Mucosa of descending colon (tissue), 3 donors: ENCODE measurements at places on chromosomes 12 and 14. TPM values are rescaled to one million over a fixed set of nuclear protein-coding genes. Genes with fewer than 3 reads are reported as not detected.

- DNase-seq, result no peak
Measured at GRCh38 chr12:4900327-4900726, 9.4 kb upstream of the KCNA1 start.

IL23A gene
- total RNA-seq, result not detected

- DNase-seq, result no peak
Measured at GRCh38 chr12:42648061-42648460, 58.5 kb upstream of the PRICKLE1 start.

DNA sequence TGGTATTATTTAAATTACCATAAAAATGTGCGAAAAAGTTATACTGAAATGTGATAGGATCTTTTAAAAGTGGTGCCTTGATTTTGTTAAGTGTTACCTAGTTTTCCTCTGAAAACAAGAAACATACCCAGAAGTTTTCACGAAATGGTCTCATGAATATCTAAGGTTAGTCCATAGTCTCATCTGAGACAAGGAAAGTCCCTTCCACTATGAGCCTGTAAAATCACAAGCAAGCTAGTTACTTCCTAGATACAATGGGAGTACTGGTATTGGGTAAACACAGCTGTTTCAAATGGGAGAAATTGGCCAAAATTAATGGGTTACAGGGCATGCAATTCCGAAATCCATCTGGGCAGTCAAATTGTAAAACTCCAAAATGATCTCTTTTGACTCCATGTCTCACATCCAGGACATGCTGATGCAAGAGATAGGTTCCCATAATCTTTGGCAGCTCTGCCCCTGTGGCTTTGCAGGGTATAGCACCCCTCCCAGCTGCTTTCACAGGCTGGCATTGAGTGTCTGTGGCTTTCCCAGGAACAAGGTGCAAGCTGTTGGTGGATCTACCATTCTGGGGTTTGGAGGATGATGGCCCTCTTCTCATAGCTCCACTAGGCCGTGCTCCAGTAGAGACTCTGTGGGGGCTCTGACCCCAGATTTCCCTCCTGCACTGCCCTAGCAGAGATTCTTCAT is 271.4 kb downstream of the NAV3 start:
- no peak for DNase-seq

CLEC4A gene
- total RNA-seq, result 1.1 TPM

- no peak for DNase-seq
Measured at GRCh38 chr14:53531730-53532129, 378.6 kb upstream of the DDHD1 start.

DNA sequence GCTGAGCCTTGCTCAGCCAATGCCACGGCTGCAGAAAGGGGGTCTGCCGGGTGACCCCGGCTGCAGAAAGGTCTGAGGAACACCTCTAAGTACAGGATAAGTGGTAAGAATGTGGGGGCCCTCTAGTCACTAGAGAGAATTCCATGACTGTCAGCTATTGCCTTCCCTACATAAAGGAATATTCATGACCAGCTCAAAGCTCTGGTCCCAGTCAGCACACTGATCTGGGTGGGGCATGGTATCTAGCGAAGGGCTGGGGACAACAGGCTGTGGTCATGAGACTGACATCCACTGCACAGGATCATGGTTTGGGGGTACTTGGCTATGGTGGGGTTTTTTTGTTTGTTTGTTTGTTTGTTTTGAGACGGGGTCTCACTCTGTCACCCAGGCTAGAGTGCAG is 42.1 kb downstream of the DCAF4 start:
- DNase-seq, result no peak

SLC8A3 gene
- total RNA-seq, result 0.67 TPM

GPR137C gene
- 0.82 TPM for total RNA-seq

P2RX7 gene
- 10.9 TPM for total RNA-seq

RDH11 gene
- 36.0 TPM for total RNA-seq

ATP2A2 gene
- total RNA-seq, result 259 TPM

ANO2 gene
- 0.58 TPM for total RNA-seq

NOVA1 gene
- total RNA-seq, result 6.1 TPM

GRCh38 chr14:31659278-31659677 is 98.1 kb downstream of the NUBPL start:
- DNase-seq, result no peak

GRCh38 chr14:57382283-57382682 is 8.1 kb upstream of the NAA30 start:
- DNase-seq, result no peak

GRCh38 chr12:122087431-122088178 is 9.0 kb downstream of the MLXIP start:
- DNase-seq, result no peak

DNA sequence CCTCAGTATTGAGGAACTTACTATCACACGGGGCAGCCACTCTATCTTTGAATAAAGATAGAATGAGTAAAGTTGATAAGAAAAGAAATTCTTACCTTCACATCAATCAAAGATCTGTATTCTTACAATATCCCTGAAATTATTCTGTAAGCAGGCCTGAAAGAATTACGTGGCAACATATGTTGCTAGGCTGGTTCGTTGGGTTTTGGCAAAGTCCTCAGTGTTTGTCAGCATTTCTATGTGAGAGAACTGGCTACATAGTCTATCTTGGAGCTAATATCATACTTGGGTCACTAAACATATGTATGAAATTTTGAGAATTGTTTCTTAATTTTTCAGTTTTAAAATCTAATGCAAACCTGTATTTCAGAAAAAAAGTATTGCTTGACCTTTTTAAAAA is 412.2 kb upstream of the GARIN6 start:
- DNase-seq, result no peak

KRT6A gene
- total RNA-seq, result not detected

GRCh38 chr14:69525896-69526295 is 41.4 kb downstream of the PLEKHD1 start:
- no peak for DNase-seq

GRCh38 chr14:68349900-68350629 is 442.8 kb downstream of the ZFP36L1 start:
- DNase-seq, result no peak

KRT79 gene
- not detected for total RNA-seq

GRCh38 chr12:82627799-82628198 is 58.9 kb upstream of the TMTC2 start:
- DNase-seq, result no peak

GRCh38 chr12:117318591-117318990 is 42.8 kb downstream of the NOS1 start:
- DNase-seq, result no peak

TRAF3 gene
- total RNA-seq, result 21.3 TPM

GRCh38 chr12:52907092-52907810 is 2.4 kb upstream of the KRT8 start:
- DNase-seq, result peak; percentile 89

DDN gene
- 0.12 TPM for total RNA-seq

- no peak for DNase-seq
Measured at GRCh38 chr12:97047361-97047760, 140.3 kb downstream of the NEDD1 start.

RDH16 gene
- total RNA-seq, result 0.28 TPM

SIX6 gene
- total RNA-seq, result not detected

C3AR1 gene
- total RNA-seq, result 12.5 TPM
